ENCODE measurements at places on chromosomes 6 and 20.

GRCh38 chr6:46255528-46255927 lies 84.7 kb upstream of the ENPP5 start:
- DNase-seq: no peak

GRCh38 chr6:130944486-130944885 lies 117.3 kb downstream of the SMLR1 start:
- no peak for DNase-seq

- DNase-seq: no peak
Observed at GRCh38 chr6:131572686-131573415, at the start of gene ARG1. ARG1 (plus strand) TSS chr6:131573226; CDS start chr6:131573283, 57 bp downstream.

GRCh38 chr20:58233393-58233792 lies 4.9 kb upstream of the ANKRD60 start:
- DNase-seq: no peak

DNA sequence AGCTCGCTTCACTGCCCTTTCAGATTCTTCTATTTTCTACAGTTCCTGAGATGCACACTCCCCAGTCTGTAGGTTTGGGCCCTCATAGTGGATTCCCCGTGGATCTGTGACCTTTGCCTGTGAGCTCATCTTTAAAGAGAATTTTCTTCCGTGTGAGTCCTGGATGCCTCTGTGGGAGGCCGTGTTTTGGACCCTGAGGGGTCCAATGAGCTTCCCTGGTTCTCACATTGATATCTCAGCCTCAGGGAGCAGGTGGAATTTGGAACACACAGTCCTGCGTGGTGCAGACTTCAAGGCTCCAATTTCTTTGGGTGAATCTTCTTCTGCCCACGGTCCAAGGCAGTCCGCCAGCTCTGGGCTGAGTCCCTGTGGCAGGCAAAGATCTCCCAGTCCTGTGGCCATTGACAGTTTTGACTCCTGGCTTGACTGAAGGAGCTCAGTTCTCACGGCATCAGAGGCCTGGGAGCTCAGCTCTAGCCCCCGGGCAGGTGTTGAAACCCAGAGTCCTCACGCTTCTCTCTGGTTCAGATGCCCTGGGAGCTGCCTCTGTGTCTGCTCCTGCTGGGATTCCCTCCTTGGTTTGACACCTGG lies 61.0 kb downstream of the PSMG4 start:
- no peak for DNase-seq

GRCh38 chr20:34246126-34246626 lies 5.0 kb downstream of the ASIP start:
- peak; percentile 24 for DNase-seq

GRCh38 chr6:127069659-127070279 lies 48.7 kb upstream of the RSPO3 start:
- peak; percentile 43 for DNase-seq

DNA sequence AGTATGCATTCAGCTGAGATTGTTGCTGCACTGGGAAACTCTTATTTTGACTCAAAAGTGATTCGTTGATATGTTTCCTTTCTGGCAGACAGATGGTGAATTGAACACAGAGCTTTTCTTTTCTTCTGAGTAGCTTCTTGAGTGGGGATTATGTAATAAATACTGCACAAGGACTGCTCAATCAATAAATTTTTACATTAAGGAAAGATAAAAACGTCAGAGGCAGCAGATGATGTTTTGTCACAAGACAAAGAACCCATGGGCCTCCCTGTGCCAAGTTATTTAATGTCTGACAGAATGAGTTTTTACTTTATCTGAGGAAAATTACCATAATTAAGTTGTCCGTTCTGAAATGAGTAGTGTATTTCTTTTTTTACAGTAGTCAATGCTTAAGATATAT lies 460.3 kb downstream of the UTRN start:
- DNase-seq: peak; percentile 15

GRCh38 chr6:27839626-27840475 lies 72.3 kb downstream of the OR2B2 start:
- DNase-seq: peak; percentile 72

- no peak for DNase-seq
Observed at GRCh38 chr20:21344206-21344900, 41.2 kb downstream of the XRN2 start.

- DNase-seq: no peak
Observed at GRCh38 chr20:54091120-54091480, 20.7 kb upstream of the BCAS1 start.

DNA sequence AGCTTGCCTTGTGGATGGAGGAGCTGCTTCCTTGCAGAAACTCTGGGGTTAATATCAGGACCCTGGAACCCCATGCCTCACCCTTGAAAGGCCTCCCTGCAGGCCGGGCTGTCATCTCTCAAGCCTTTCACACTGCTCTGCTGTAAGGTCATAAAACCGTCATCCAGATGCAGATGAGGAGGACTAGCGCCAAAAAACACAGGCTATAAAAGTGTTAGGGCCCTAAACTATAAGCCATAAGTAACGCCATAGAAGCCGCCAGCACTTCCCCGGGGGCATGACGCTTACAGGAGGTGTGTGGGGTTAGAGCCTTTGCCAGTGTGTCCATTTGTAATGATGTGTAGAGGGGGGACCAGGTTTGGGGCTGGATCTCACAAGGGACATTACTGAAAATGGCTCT lies 47.6 kb downstream of the CDH4 start:
- DNase-seq: no peak

GRCh38 chr6:15338476-15338875 lies 92.6 kb downstream of the JARID2 start:
- DNase-seq: no peak

GRCh38 chr6:150072201-150072600 lies 3.3 kb upstream of the ULBP3 start:
- peak; percentile 39 for DNase-seq

DNA sequence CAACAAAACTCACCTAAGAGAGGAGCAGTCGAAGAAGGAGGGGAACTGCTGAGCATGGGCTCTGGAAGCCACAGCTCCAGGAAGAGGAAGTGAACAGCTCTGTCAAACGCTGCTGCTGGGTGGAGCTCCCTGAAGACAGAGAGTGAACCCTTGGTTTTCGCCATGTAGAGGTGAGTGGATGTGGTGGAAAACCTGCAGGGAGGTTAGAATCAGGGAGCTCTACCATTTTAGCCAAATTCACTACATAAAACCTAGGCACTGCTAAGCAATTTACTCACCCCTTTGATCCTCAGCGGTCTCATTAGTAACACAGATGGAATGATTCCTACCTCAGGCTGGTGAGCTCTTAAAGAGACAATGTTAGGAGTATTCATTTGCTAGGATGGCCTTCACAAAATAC lies 19.4 kb upstream of the TFAP2A start:
- DNase-seq: no peak

- no peak for DNase-seq
Observed at GRCh38 chr6:9155836-9156235, 720.5 kb upstream of the SLC35B3 start.

GRCh38 chr20:53706008-53706465 lies 112.4 kb upstream of the ZNF217 start:
- peak; percentile 73 for DNase-seq

GRCh38 chr6:82000551-82000950 lies 247.0 kb downstream of the IBTK start:
- no peak for DNase-seq

DNA sequence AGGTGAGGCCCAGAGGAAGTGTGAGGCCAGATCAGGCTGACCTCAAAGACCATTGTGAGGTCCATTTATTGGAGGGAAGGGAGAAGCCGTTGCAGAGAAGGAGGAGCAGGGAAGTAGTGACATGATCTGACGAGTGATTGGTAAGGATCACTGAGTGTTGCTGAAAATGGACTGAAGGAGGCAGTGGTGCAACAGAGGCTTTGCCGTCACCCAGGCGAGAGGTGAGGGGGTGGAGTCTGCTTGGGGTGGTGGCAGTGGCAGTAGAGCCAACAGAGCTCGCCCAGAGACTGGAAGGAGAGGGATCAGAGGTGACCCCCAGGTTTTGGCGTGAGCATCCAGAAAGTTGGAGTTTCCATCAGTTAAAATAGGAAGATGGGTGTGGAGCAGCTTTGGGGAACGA lies 67.9 kb upstream of the CLDN20 start:
- DNase-seq: no peak

DNA sequence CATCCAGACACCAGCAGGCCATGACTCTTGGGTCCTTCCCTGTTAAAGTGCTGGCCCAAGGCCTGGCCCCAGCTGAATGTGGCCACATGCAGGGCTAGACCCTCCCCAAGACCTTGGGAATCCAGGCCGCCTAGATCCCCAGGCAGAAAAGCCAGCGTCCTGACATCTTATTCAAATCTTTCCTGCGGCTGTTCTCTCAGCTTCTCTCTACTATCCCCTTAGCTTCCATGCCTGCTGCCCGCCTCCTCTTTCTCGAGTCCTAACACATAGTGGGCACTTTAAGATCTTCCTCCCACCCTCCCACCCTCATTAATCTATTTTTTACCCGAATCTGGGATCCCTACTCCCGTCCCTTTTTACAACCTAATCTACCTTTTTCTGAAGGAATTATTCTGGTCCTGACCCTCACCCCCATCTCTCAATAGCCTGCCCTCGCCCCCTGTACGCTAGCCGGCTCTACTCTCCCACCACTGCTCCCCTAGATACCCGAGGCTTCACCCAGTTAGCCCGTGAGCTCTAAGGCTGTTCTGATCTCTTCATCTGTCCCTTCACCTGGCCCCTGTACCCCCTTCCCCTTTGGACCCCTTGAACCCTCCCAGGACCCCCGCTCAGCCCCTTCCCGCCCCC lies at the start of gene CCHCR1:
Gene CCHCR1, minus strand, starts transcription at position 290 of the 627 bp plus-strand sequence. Its CDS starts 202 bp downstream, at position 88.
- no peak for DNase-seq

Measured in AG10803 (cell line).